NCI-H1048 (cell line): ENCODE measurements at places on chromosomes 1 and 21.

GRCh38 chr1:96425382-96426129 is 296.0 kb upstream of the PTBP2 start:
- DNase-seq: no peak

GRCh38 chr1:37338658-37339057 is 135.7 kb upstream of the ZC3H12A start:
- DNase-seq: no peak

GRCh38 chr1:114723457-114723856 is 6.9 kb upstream of the NRAS start:
- DNase-seq: no peak

GRCh38 chr1:217846733-217847132 is 215.6 kb downstream of the SPATA17 start:
- DNase-seq: no peak

- DNase-seq: no peak
Measured at GRCh38 chr1:9320520-9321479, 28.1 kb downstream of the SPSB1 start.

GRCh38 chr21:45496968-45497845 is 45.0 kb downstream of the SLC19A1 start:
- no peak for DNase-seq

GRCh38 chr1:112697781-112698201 is 9.1 kb downstream of the RHOC start:
- DNase-seq: no peak
